Stimulated activated CD4-positive, alpha-beta T cell treated with anti-CD3 and anti-CD28 coated beads, TNF-alpha, amount 100 ng/mL, for 48 hours (primary cell): ENCODE measurements at places on chromosomes 2 and 18.

DNA sequence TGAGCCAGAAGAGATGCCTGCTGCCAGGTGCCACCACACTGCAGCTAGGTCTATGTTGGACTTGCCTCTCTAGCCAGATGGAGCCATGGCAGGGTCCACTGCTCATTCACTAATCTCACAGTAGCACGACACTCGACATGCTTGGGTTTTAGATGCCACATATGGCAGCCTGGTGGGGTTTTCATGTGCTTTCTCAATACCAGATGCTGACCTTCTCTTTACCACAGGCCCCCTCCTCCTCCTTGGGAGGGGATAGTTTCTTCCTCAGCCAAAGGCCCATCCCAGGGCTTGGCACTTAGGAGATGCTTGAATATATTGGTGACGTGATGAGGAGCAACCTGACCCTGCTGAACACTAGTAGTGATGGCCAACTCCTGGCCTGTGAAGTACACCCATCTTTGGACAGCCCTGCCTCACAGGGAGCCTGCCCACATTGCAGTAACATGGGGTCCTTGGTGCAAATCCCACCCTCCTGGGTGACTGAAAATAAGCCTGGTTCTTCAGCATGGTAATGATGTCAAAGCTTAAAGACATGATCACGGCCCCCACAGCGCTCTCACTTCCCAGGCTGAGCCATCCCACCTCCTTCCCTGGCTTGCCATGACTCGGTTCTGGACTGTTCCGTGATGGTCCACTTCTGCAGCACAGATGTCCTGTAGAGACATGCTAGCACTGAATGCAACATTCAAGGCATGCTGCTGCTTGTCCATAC, 227.5 kb downstream of the SH3RF3 start:
- DNase-seq = no peak

- DNase-seq = no peak
Measured at GRCh38 chr2:191189112-191189635, 38.4 kb upstream of the STAT4 start.

GRCh38 chr2:241910604-241911520, 41.3 kb downstream of the RTP5 start:
- DNase-seq = no peak

DNA sequence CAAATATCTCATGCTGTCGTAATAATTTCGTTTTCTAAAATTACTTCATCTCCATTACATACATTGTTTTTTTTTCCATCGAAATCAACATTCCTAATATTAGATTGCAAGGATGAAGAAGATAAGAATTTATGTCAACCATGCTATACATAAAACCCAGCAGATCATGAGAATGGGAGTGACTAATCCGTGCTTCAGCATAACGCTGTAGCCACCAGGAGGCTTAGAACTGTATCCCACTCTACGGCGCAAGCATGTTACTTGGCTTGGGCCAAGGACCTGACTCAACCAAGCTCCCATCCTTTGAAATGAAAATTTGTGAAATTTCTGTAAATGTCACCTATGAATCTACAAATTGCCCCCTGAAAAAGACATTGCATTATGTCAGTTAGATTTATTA, 392.5 kb downstream of the FIGN start:
- DNase-seq = no peak

DNA sequence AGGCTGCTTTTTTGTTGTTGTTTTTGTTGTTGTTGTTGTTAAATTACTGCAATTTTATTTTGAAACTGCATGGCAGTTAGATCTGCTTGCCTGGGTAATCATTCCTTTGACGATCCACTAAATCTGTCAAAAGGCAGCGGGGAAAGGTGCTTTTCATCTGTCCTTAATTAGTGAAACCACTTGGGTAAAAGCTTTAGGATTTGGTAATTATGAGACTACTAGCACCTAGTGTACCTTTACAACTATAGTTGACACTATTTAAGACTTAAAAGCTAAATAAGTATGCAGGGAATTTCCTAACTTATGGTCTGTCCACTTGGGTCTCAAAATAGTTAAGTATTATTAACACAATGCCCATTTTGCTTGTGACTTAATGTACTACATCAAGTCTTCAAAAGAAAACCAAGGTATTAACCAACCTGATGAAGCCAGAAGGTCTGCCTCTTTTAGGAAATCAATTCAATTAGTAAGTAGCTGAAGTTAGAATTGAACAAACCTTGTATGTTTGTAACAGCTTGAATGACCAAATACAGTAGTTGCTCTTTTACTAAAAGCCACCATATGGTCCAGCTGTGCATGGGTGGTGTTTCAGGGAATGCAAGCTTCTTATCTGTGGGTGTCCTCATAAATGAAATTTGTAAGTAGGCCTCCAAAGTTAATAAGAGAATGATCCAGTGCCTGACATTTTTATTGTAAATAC, 44.8 kb downstream of the NAB1 start:
- DNase-seq = no peak
